ENCODE measurements at places on chromosomes 4 and X.

DNA sequence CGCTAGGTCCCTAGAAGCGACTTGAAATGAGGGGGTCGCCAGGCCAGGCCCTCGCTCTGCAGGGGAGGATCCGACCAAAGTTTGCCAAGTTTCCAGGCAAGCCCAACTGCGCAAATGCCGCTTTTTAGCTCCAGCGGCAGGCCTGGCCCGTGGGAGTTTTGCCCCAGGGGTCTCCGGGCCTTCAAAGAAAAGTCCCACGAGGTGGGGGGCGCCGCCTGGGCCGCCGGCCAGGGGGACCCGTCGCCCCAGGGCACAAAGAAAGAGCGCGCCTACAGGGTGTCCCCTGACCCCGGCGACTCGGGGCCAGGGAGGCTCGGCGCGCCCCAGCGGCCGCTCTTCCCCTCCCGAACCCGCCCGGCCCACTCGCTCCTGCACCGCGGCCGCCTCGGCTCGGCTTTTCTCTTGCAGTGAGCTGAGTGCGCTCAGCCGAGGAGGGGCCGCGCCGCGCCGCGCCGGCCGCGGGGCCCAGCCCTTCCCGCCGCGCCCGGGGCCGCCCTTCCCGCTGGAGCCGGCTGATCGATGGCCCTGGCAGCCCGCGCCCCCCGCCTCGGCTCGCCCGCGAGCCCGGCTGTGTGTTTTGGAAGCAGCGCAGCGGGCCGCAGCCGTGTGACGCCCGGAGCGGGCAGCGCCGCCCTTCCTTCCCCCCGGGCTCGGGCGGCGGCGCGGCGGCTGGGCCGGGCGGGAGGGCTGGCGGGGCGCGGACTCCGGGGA lies 754 bp upstream of the KLF3 start:
- no peak for DNase-seq

DNA sequence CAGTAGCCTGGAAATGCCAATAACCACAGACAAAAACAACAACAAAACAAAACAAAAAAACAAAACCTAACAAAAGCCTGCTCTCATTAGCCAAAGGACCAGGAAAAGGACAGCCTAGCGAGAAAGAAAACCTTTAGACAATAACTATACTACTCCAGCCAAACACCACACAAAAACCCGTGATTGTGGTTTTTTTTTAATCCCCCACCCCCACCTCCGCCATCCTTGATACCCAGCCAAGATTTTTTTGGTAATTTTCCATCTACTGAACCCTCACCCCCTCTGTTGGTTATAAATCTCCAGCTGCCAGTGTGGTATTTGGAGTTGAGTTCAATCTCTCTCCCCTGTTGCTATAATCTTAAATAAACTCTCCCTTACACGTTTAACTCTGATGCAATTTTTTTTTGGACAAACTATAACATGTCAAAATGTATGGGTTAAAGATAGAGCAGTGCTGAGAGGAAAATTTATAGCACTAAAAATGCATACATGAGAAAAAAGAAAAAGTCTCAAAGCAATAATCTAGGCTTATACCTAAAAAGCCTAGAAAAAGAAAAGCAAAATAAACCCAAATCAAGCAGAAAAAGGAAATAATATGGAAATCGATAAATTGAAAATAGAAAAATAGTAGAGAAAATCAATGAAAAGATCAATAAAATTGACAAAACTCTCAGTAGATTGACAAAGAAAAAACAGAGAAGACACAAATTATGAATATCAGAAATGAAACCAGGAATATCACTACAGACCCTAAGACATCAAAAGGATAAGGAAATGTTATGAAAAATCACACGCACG lies 83.7 kb downstream of the NAT8L start:
- DNase-seq, result no peak

DNA sequence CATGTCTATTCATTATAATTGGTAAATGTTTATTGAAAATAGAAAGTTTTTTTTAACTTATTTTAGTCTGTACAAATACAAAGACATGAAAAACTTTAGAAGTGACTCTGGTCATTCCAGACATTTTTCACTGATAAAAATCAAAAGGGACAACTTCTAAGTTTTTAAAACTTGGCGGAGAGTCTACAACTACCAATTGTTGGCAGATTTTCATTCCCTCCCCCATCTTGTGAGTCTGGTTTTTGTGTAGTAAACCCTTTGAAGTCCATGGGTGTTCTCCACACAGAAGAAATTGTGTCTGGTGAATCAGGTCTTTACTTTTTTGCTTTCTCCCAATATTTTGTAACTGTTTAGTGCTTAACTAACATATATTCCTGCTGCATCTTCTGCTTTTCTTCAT lies 336.5 kb downstream of the PDGFC start:
- DNase-seq, result no peak

DNA sequence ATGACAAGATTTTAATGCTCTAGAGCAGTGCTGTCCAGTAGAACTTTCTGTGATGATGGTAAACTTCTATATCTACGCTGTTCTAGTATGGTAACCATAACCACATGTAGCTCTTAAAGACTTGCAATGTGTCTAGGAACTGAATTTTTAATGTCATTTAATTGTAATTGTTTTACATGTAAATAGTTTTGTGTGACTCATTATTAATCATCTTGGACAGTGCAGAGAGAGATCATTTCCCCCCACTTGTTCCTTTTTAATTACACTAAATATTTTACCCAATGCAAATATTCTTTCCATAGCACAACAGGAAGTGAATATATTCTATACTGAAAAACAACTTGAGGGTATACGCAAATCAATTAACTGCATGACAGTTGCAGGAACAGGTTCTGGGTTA lies 5.8 kb downstream of the ATG4A start:
- no peak for DNase-seq

DNA sequence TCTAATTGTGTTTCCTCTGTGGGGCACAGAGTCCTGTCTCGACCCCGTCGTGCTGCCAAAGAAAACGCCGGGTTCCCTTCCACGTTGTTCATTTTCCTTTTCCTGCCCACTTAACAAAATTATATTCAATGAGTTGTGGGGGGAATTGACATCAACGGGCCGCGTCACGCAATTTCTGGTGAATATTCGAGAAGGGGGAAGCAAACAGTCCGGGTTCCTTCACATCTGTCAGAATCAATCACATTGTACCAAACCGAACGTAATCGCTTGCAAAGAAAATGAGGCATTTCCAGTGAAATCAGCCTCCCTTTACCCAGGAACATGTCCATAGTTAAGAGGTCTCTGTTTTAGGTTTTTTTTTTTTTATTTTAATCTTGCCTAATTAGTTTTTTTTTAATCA lies 243.5 kb downstream of the SHOX start:
- no peak for DNase-seq

DNA sequence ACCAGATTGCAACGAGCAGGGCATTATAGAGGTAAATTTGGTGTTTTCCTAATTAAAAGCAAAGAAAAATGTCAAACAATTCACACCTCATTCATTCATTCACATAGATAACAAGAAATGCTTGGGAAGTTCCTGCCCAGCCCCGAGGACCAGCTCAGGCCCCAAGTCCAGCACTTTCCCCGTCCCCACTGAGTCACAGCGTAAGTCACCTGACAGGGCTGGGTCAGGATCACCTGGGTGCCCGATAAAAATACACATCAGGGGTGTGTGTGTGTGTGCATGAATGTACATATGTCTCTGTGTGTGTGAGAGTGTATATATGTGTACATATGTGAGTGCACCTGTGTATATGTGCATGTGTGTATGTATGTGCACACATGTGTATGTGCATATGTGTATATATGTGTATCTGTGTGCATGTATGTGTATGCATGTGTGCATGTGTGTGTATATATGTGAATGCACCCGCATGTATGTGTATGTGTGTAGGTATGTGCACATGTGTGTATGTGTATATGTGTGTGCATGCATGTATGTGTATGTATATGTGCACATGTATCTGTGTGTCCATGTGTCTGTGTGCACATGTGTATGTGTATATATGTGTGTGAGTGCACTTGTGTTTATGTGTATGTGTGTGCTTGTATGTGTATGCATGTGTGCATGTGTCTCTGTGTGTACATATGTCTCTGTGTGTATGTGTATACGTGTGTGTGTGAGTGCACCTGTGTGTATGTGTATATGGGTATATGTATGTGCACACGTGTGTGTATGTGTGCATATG lies 18.6 kb upstream of the SH3TC1 start:
- DNase-seq, result no peak

GRCh38 chr4:172207258-172207657 lies 394.1 kb downstream of the GALNTL6 start:
- DNase-seq, result no peak

DNA sequence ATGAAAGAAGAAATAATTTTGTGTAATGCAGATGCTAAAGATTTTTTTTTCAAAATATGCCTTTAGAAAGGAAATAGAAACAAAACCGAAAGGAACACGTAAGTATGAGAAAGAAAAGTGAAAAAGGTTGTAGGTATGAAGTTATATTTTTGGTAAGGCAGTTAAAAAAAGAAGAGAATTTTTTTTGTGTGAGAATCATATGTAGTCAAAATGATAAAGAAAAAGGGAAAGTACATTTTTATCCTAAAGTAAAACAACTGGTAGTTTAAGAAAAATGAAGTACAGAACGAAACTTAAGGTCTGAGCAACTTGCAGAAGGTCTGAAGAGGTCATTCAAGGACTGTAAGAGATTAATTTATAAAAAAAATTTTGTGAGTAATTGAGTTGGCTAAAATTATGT lies 164.0 kb upstream of the TRAM1L1 start:
- no peak for DNase-seq

DNA sequence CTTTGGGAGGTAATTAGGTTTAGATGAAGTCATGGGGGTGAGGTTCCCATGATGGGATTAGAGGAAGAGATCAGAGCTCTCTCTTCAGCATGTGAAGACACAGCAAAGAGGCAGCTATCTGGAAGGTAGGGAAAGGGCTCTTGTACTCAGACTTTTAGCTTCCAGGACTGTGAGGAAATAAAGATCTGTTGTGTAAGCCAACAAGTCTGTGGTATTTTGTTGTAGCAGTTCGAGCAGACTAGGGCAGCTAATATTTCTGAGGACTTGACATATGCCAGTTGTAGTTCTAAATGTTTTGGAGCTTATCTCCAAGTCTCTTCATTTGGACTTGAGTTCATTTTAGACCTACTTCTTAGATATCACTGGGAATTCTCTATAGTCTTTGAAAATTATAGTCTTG lies 137.3 kb upstream of the PDE5A start:
- DNase-seq, result no peak

DNA sequence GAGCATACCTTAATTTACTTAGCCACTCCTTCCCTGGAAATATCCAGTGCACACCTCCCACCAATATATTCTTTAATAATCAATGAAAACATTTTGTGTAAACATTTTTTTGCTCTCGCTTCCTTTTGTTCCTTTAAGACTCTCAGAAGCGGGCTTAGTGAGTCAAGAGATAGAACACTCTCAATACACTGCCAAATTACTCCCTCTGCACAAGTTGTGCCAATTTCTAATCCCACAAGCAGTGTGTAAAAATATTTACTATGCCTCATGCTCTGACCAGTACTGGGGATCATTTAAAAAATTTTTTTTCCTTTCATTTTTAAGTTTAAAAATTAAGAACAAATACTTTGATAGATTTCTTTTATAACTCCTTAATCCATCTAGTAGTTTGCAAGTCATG lies 5.1 kb downstream of the MORF4L2 start:
- DNase-seq, result no peak

- no peak for DNase-seq
These were observed 5.3 kb upstream of the CAMK2D start for GRCh38 chr4:113766882-113767281.

GRCh38 chrX:22073928-22074327 lies 41.8 kb downstream of the PHEX start:
- no peak for DNase-seq

- DNase-seq, result no peak
These were observed at the start of gene SNCA for GRCh38 chr4:89836897-89837384. Gene SNCA (minus strand): TSS chr4:89837161. CDS start chr4:89835667, 1,494 bp downstream.

DNA sequence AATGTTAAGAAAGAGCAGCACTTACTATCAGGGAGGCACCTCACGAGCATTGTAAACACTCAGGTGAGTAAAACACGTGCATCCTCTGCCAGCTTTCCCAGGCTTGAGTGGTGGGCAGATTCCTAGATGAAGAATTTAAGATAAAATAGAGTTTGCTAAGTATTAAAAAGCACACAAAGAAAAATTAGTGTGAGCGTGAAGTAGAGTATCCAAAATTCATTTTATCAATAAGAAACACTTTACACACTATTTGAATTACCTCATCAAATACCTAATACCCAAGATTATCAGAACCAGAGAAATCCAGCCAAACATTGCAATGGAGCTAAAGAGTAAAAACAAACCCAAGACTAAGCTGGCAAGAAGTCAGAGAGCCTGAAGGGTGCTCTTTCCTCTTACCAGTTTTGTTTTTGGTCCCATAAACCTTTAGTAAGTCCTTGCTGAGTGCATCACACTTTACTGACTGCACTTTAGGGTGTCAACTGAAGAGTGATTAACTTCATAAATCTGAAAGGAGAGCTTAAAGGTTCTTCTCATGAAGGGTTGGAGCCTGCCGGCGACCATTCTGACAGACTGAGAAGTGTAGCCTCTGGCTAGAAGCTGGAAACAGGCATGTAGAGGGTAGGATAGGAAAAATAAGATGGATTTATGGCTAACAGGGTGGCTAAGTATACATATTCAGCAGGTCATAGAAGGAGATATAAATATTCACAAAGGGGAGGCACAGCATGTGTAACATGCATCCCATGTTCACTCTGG lies 151.1 kb downstream of the SLC7A11 start:
- no peak for DNase-seq

- no peak for DNase-seq
These were observed 50.9 kb upstream of the ADRA2C start for GRCh38 chr4:3715061-3715854.

DNA sequence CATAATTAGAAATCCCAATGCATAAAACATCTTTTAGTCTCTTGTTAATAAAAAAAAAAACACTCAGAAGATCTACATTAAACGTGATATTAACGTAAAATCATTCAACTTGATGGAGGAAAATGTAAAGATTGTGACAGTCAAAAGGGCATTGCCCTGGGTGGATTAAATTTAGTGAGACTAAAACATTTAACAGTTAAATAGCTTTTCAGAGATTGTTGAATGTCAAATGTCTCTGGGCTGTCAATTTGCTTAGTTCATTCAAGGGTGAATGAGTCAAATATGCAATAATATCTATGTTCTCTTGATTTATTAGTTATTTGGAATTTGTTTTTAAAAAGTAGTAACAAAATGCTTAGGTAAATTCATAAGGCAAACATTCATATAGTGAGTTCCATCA lies 836.6 kb upstream of the PCDH10 start:
- DNase-seq, result no peak

DNA sequence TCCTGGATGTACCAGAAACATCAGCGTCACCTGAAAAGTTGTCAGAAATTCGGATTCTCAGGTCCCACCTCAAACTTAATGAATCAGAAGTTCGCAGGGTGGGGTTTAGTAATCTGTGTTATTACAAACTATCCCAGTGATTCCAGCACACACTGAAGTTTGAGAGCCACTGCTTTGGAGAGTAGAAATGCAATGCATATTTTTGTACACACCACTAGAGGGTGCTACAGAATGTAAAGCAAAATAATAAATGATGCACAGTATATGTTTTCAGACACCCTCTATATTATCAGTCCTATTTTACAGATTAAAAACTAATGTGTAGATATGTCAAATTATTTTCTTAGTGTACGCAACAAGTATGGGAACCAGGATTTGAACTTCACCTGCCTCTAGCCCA lies 2.4 kb upstream of the MORF4L2 start:
- no peak for DNase-seq
